ENCODE measurements at places on chromosomes 2 and 18.

GRCh38 chr2:71395471-71395870, 57.9 kb upstream of the DYSF start:
- DNase-seq = no peak

DNA sequence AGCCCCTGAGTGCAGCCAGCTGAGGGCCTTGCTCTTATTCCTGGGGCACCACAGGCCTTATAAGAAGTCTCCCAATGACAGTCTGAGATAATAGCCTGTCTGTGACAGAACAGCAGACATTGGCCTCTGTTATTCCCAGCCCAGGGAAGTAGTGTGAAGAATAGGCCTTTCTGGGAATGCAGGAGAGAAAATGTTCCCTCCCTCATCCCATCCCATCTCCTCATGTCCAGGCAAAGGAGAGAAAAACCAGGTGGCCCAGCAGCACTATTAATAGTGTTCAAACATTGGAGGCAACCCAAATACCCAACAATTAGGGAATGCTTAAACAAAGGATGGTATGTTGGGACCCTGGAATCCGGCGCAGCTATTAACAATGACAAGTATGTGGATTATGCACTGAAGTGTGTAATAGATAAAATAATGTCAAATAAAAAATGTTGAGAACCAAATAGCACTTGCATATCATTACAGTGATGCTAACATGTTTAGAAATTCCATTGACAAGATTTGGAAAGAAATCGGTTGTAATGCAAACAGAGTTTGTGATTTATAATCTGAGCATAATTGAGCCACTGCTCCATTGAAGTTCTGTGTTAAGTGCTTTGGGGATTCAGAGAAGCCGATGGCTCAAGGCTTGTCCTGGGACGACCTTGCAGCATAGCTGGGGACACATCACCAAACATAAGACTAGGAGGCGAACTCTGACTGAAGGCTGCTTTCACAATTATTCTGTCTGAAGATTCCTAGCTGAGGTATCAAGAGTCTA, 69.3 kb downstream of the LBH start:
- DNase-seq = no peak

- no peak for DNase-seq
These were observed 856.1 kb upstream of the ID2 start for GRCh38 chr2:7825591-7826312.

GRCh38 chr2:222714361-222715241, 43.1 kb downstream of the MOGAT1 start:
- no peak for DNase-seq

- no peak for DNase-seq
These were observed at the start of gene KCMF1 for GRCh38 chr2:84970868-84971509. Gene KCMF1, plus strand, starts transcription at chr2:84971161. Its CDS starts 291 bp downstream, at chr2:84971452.

- DNase-seq = no peak
These were observed 314.8 kb upstream of the HS6ST1 start for GRCh38 chr2:128633501-128633900.

DNA sequence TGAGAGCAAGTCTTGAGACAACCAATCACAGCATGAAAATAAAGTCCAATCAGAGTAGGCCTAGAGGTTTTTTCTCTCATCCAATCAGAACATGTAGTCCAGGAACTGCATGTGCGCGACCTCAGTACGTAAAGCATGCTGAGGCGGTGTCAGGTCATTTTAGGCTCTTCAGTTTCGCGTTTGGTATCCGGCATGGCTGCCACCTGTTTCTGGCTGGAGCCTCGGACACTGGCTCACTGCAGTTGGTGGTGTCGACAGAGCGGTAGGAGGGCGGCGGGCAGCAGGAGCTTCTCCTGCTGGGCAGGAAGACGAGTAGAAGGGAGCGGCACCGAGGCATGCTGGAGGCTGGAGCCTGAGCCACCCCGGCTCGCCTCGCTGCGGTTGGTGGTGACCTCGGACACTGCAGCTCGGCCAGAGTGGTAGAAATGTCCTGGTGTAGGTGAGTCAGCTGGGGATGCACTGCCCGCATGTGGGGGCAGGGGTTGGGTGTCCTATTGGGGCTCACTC, 15.8 kb downstream of the CCDC74A start:
- no peak for DNase-seq

- no peak for DNase-seq
These were observed 121.8 kb upstream of the FN1 start for GRCh38 chr2:215557701-215558100.

All from NCI-H187 (cell line).